ENCODE measurements at places on chromosomes 7 and 10.

GRCh38 chr10:127291329-127291728, 94.9 kb upstream of the INSYN2A start:
- no peak for DNase-seq

GRCh38 chr7:153017223-153017622, 257.7 kb downstream of the ACTR3B start:
- DNase-seq = no peak

GRCh38 chr10:82796510-82796909, 921.5 kb downstream of the NRG3 start:
- DNase-seq = no peak

- DNase-seq = no peak
Measured at GRCh38 chr7:140990193-140990962, 24.4 kb downstream of the MRPS33 start.

GRCh38 chr7:121019018-121019417, 30.5 kb downstream of the CPED1 start:
- DNase-seq = no peak

DNA sequence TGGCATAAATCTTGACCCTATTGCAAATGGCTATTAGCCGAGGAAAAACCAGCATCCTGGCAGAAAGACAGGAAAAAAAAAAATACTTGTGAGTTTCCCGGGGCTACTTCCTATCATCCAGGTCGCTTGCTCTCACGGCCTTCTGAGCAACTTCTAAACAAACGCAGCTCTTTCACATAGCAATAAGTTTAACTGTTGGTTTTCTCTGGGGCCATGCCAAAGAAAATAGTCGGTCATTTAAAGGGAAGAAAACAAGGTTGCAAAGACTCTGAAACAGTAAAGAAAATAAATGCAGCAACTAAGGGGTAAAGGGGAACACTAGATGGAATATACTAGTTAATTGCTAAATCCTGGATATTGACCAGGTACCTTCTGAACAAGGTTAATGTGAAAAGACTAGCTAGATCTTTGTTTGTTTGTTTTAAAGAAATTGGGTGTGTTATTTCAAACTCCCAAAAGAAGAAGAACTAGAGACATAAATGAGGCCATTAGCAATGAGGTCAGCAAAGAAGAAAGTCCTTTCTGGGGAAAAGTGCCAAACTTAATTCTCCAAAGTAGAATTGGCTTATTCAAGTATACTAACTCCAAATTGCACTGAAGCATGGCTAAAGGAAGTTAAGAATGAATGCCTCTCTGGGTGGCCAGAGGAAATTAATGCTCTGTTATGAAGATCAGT, 54.2 kb downstream of the SLC39A12 start:
- no peak for DNase-seq

- no peak for DNase-seq
Measured at GRCh38 chr7:36021367-36021766, 131.7 kb upstream of the EEPD1 start.

GRCh38 chr10:120262857-120263547, 194.0 kb upstream of the PLPP4 start:
- no peak for DNase-seq

DNA sequence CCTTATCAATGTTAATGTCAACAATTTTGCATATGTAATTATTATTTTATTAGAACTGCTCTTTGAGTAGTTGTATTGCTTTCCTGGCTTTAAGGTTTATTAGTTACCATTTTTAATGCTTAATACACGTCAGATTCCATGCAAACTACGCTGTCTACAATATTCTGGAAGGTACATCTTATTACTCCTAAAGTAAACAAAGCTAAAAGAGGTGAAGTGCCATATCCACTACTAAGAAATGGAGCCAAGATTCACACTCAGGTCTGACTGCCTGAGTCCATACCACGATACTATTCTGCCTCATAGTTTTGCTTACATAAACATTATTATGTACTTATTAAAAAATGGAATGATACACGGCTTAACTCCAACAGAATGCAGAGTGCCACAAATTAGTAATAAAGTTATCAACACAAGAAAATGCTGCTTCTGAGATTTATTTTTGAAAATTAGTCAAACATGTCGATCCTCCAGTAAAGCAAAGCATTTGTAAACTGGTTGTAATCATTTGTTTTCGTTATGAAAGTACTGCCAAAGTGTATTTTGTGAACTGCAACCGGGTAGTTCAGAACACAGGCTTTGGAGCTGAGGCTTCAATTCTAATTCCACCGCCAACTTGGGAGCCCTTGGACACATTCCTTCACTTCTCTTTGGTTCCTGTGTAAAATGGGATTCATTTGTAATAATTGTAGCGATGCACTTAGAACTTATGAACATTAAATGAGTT, 1.1 kb upstream of the DMTF1 start:
- no peak for DNase-seq

GRCh38 chr10:73967022-73967429, 30.9 kb upstream of the VCL start:
- no peak for DNase-seq

DNA sequence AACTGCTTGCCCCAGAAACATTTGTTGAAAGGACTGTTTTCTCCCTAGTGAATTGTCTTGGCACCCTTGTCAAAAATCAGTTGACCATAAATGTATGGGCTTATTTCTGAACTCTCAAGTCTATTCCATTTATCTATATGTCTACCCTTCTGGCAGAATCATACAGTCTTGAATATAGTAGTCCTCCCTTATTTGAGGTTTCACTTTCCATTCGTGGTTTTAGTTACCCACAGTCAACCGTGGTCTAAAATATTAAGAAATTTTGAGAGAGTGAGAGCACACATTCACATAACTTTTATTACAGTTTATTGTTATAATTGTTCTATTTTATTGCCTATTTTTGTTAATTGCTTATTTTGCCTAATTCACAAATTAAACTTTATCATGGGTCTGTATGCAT, 17.4 kb upstream of the CEP41 start:
- no peak for DNase-seq

- DNase-seq = no peak
Measured at GRCh38 chr10:112622786-112623185, 175.8 kb downstream of the VTI1A start.

DNA sequence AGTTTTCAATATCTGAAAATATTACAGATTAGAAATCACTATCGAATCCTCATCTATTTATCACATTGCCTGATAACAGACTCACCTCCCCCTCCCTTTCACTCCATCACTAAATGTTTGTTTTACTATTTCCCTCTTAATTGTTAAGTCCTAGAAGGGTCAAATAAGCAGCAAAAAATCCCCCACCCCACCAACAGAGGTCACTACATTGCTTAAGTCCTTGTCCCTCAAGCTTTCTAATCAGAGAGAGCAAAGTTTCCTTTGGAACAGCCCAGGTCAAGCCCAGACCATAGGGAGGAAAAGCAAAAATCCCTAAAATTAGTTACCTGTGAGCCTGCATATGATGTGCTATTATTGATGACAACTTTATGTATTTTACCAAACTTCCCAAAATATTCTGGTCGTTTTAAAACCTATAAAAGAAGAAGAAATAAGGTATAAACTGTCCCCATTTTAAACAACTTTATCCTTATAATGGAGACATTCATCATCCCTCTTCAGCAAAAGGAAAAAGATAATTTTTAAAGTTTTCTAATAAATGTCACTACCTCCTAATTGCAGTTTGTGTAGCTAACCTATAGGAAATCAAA, 95.0 kb downstream of the CNOT4 start:
- DNase-seq = no peak

DNA sequence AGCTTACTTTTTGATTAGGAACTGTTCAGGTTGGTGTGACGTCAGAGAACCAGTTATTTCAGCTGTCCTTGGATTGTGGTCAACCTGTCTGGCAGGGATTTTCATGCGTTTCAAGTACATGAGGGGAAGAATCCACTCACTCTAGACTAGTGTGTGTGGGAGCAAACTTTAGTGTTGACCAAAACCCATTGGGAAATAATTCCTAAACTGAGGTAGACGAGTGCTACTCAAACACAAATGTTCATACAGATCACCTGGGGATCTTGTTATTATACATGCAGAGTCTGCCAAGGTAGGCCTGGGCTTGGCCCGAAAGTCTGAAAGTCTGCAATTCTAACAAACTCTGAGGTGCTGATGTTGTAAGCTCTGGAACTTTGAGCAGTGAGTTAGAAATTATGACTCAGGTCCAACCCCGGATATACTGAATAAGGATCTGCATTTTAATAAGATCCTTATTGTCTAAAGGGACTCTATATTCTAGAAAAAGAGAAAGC, 111.1 kb upstream of the CREB5 start:
- no peak for DNase-seq

DNA sequence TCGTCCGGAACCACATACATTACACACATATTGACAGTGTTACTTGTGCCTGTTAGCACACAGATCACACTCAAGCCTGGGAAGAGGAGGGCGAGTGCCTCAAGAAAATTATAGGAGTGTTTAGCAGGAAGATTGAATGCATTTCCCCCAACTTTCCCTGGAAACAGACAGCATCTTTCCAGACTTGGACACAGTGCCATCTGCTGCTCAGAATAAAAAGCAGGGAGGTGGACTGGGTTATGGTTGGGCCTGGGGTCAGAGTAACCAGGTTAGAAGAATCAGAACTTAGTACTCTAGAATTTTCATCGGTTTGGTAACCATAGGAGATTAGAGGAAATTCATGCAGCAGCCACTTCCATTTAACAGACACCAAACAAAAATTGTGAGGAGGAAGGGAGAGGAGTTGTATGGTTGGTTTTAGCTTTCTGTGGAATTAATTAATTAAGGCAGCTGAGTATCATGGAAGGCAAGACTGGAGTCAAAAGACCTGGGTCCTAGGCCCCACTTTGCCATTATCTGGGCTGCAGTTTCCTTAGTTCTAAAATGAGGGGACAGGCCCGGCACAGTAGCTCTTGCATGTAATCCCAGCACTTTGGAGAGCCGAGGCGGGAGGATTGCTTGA, 43.4 kb upstream of the OPTN start:
- DNase-seq = no peak

DNA sequence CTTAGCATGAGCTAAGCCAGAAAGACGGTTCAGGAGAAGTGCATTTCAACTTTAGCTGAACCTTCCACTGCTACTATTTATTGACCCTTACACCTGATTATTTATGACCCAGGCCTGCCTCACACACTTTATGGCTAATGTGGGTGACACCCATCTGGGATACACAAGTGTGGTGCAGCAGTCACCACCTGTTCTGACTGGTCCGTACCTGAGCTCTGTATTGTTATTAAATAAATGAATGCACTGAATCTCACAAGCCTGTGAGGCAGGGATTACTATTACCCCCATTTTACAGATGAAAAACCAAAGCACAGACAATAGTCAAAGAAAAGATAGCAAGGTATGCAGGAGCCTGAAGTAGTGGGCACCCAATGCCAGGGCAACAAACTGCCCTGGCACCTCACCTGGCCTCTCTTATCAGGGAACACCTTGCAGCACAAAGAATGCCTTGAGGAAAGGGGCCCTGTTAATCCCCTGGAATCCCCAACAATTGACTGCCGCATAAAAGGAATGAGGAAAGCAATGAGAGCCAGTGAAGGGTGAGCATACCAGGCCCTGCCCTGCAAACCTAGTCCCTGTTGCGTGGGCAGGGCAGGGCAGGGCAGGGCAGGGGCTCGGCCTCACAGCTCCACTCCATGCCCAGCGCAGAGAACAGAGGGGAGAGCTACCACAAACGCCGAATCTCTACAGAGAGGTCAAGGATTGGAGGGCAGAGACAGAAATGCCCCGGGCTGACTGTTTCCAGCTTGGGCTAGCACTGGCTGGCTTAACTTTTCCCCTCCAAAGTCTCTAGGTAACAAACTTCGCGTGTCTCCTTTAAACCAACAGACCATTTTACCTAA, 1.3 kb downstream of the ANXA11 start:
- no peak for DNase-seq

DNA sequence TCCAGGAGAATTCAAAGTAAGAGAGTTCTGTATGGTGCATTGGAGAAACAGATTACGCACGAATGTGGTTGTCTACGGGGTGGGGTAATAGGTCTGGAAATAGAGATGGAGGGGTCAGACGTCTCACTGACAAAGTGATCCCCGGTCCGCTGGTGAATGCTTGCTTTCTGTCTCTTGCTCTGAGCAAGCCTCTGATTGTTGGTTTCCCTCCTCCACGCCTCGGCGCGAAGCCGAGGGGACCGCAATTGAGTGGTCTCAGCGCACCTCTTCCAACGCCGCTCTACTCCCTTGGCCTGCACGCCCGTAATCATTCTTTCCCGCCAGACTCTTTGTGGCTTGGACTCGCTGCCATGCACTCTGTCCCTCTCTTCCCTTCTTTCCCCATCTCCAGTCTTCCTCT, 46.5 kb upstream of the PFKP start:
- DNase-seq = no peak

- DNase-seq = no peak
Measured at GRCh38 chr10:60114765-60115586, 208.6 kb upstream of the CCDC6 start.

- DNase-seq = no peak
Measured at GRCh38 chr10:86167762-86168128, 198.8 kb downstream of the GRID1 start.

- no peak for DNase-seq
Measured at GRCh38 chr7:47601119-47601880, 19.4 kb upstream of the TNS3 start.

GRCh38 chr7:36607721-36608095, 116.6 kb downstream of the AOAH start:
- no peak for DNase-seq

- DNase-seq = no peak
Measured at GRCh38 chr10:84360637-84361365, 32.4 kb downstream of the CCSER2 start.

- DNase-seq = no peak
Measured at GRCh38 chr7:134058980-134059379, 68.2 kb upstream of the LRGUK start.

GRCh38 chr7:129855234-129855673, 97.5 kb downstream of the UBE2H start:
- no peak for DNase-seq

DNA sequence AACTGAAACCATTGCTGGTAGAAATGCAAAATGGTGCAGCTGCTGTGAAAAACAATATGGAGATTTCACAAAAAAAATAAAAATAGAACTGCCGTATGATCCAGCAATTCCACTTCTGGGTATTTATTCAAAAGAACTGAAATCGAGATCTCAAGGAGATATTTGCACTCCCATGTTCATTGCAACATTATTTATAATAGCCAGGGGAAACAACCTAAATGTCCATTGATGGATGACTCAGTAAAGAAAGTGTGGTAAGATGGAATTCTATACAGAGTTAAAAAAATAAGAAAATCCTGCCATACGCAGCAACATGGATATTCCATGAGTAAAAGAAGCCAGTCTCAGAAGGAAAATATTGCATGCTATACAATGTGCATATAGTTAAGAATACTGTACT, 290.6 kb upstream of the GHITM start:
- no peak for DNase-seq

GRCh38 chr10:128859738-128860386, 607.2 kb upstream of the MGMT start:
- no peak for DNase-seq

GRCh38 chr10:85609509-85609908, 757.1 kb downstream of the GRID1 start:
- DNase-seq = no peak

Measured in hippocampal formation (tissue), 2 donors.